Motor neuron (in vitro differentiated cells): ENCODE measurements at places on chromosomes 11 and 22. TPM values are rescaled to one million over a fixed set of nuclear protein-coding genes. Genes with fewer than 3 reads are reported as not detected.

DNA sequence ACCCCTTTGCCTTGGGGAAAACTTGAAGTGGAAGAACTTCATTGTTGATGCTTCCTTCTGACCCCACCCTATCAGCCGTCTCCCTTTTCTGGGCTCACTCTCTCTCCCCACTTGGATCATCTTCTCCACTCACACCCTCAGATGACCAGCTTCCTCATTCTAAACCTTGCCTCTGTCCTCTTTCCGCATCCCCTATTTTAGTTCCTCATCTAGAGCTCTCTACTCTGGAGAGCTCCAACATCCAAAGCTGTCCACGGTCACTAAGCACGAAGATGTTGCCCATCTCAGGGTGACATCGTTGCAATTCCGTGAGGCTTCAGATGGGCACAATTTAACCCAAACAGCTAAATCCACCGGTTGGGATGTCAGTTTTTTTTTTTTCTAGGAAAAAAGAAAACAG is 31.6 kb upstream of the ME3 start:
- no peak for ATAC-seq

- no peak for ATAC-seq
These were observed 1318.8 kb downstream of the TBC1D22A start for GRCh38 chr22:48081281-48081680.

RAB30 gene
- 13.4 and 13.6 TPM in 2 replicates for total RNA-seq

ALDH3B1 gene
- total RNA-seq, result 20.1 and 23.1 TPM in 2 replicates

TSPO gene
- total RNA-seq, result 1.00 and 2.7 TPM in 2 replicates

GRCh38 chr11:116786326-116786725 is 1.5 kb downstream of the ZPR1 start:
- ATAC-seq, result no peak

DNA sequence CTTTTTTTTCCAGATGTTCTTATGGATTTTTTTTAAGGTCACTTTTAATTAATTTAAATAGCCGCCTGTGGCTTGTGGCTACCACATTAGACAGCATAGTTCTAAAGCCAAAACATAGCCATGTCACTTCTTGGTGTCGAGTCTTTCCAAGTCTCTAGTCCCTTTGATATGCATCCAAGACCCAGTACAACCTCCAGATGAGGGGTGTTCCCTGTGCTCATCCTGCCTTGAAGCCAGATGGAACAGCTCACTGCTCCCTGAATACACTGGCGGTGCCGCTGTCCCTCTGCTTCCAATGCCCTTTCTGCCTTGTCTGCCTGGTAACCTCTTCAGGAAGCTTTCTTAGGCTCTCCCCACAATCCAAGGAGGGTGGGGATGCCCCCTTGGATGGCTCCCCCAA is 338.0 kb downstream of the TENM4 start:
- no peak for ATAC-seq

DNA sequence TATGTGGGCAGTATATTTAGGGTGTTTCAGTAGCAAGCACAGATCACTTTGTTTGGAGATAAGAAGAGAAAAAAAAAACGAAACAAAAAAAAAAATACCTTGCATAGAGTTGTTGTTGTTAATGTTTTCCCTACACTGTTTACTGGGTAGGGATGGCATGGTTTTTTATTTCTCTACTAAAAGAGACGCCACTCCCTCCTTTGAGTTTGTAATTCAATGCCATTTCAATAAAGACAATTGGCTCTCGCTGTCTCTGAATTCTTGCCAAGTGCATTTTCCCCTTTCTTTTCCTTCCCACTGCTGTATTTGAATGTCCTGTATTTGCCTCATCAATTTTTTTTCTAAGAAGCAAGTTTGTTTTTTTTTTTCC is 213.9 kb upstream of the UBASH3B start:
- peak; percentile 53 for ATAC-seq

DNA sequence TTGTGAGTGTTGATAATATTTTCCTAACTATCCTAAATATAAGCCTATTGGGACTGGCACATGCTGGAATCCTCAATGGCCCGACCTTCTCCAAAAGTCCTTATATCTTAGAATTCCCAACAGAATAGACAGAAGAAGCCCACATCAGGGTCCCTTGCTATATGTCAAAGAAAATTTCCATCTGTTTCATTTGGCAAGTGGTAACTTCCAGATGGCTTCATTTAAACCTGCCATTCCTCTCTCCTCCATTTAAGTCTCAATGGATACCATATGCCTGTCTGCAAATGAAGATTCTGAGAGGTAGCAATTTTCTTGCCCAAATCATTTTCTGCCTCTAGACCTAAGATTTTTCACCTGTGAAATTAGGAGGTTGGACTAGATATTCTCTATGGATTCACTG is 73.1 kb upstream of the KCNA4 start:
- ATAC-seq, result no peak

SESN3 gene
- total RNA-seq, result 305 and 363 TPM in 2 replicates

- no peak for ATAC-seq
These were observed 6.9 kb upstream of the TUBA8 start for GRCh38 chr22:18103527-18104269.

- ATAC-seq, result no peak
These were observed 79.1 kb downstream of the KCNQ1 start for GRCh38 chr11:2523821-2524391.

DNA sequence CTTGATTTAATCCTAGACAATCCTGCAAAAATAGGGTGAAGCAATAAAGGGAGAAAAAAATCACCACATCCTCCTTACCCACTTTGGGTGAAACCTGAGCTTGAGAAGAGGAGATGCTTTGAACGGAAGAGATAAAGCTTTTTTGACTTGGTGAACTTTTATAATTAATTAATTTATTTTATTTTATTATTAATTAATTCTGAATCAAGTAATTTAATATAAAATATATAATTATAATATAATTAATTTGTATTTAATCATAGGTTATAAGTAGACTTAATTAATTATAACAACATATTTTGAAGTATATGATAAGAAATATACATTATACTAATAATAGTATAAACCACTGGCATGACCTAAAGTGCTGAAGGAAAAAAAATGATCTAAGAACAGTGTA is 2164.8 kb downstream of the LRRC4C start:
- no peak for ATAC-seq

DNA sequence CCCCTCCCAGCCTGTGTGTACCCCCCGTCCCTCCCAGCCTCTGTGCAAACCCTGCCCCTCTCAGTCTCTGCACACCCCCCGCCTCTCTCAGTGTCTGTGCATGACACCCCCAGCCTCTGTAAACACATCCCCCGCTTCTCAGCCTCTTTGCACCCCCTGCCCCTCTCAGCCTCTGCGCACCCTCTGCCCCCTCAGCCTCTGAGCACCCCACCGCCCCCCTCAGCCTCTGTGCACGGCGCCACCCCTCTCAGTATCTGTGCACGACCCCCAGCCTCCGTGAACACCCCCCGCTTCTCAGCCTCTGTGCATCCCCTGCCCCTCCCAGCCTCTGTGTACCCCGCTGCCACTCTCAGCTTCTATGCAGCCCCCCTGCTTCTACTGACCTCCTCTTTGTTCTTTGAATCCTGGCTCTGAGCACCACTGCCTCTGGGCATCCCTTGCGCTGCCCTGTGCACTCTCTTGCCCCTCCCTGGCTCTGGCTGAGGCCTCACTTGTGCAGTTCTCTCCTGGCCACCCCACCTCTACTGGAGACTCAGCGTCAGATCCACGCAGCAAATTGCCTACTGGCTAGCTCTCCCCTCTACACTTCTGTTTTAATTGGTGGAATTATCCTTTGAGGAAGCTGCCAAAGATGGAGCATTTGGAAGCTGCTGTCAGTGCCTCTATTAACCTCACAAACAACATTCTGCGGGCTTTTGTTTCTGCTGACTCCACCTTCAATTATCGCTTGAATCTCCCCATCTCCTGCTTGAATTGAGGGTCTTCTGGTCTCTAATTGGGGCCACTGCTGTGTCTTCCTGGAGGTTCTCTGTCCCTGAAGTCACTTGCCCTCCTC is 838.6 kb downstream of the TBC1D22A start:
- ATAC-seq, result no peak

GRCh38 chr11:73381589-73381988 is 5.4 kb downstream of the RELT start:
- ATAC-seq, result no peak

DNA sequence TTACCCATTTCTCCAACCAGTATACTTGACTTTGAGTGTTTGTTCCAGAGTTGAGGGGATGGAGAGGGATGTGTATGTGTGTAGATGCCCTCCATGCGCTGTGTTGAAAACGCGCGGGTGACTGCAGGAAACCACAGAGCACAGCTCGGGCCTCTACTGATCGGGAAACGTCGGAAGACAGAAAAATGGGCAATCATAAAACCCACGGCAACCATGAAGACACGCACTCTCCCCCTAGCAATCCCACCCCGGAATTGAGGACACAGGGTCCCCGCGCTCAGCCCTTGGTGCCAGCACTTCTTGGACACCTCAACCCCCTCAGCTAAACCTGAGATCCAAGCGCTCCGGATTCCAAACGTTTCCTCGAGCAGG is 251 bp upstream of the UQCC3 start:
- peak; percentile 38 for ATAC-seq

UBQLN3 gene
- total RNA-seq, result not detected in 2 replicates

GRCh38 chr11:114302663-114303062 is 6.5 kb downstream of the NNMT start:
- no peak for ATAC-seq

ELFN2 gene
- total RNA-seq, result 4.4 and 5.1 TPM in 2 replicates

TKFC gene
- 11.1 and 17.1 TPM in 2 replicates for total RNA-seq

DNA sequence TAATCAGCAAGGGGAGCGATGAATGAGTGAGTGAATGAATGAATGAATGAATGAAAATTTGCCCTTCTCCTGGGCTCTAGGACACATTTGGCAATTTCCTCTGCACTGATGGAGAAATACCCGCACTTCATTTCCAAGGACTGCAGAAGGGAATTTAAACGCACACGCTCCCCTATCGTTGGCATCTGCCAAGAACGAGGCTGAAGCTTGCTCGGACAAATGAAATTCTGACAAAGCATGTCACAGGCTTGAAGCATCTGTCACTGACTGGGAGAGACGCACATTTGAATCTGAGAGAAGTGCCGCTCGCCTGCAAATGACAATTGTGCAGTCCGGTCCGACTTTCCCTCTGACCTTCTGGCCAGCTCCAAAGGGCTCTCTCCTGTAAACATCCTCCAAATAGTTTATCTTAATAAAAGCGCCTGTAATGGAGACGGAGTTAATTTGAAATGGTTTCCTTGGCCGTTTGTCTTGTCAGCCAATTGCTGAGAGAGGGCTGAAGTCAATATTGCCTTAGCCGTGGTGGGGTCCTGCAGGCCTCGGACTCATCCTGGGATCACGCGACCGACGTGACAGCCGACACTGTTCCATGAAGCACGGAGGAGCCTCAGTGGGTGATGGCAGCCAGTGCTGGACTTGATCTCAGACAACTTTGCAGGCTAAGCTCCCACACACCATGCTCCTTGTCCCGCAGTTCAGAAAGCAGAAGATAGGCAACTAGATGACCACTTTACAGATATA is 260.7 kb downstream of the MN1 start:
- no peak for ATAC-seq

DNA sequence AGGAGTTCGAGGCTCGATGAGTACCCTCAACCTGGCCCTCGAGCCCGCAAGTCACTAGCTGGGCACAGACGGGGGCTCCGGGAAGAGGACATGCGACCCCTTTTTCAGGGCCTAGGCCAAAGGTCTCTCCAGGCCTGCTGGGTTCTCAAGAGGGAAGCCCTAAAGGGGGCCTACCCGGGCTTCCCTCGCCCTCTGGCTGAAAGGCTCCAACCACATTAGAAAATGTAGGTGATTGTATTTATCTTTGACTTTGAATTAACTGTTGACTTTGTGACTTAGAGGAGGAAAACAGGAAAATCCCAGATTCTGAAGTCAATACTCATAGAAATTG is 7.3 kb upstream of the PAX6 start:
- ATAC-seq, result no peak

- peak; percentile 44 for ATAC-seq
These were observed 6.2 kb downstream of the ZDHHC8 start for GRCh38 chr22:20137671-20138416.

DNA sequence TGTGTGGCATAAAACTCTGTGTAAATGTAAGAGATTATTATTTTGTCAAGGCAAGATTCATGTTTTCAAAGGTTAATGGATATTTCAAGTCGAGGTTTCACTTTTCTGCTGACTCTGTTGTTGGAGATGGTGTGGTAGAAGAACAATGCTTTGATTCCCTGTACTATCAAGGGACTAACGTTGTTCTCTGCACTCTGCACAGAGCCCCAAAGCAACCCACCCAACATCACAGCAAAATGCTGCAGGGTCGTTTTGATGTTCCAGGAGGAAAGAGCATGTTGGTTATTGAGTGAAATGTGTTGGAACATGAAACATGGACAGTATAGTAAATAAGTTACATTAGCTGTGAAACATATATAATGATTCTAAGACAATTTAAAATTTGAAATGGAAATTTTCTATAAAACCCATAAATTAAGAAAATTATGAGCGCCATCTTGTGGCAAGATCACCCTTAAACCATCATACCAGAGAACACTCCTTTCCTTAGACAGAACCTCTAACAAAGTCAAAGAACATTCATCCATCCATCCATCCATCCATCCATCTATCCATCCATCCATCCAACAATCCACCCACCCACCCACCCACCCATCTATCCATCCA is 164.4 kb upstream of the ZBED5 start:
- ATAC-seq, result no peak

YAP1 gene
- total RNA-seq, result 71.9 and 74.7 TPM in 2 replicates

UCP3 gene
- total RNA-seq, result 0.51 and 1.1 TPM in 2 replicates

OR6A2 gene
- total RNA-seq, result 0.14 and 0.37 TPM in 2 replicates

DNA sequence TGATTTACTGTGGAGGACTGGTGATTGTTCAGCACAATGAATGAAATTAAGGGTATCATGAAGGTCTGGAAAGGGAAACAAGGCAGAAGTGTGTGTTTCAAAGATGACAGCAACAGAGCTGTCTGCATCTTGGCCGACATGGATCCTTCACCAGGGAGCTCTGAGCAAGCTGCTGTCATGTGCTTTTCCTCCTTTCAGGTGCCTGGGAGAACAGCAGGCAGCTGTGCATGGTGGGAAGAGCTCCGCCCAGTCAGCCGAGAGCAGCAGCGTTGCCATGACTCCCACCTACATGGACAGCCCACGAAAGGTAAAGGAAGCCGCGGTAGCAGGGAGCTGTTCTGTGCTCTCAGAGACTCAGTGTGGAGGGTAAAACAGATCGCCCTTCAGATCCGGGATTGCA is 87.1 kb upstream of the YWHAH start:
- peak; percentile 98 for ATAC-seq
